Stimulated activated CD4-positive, alpha-beta T cell treated with anti-CD3 and anti-CD28 coated beads, TNF-alpha, amount 100 ng/mL, for 1 hour (primary cell): ENCODE measurements at places on chromosomes 12 and 14.
A peak's percentile ranks its signal among the peaks of the same experiment; 100 is the strongest.

DNA sequence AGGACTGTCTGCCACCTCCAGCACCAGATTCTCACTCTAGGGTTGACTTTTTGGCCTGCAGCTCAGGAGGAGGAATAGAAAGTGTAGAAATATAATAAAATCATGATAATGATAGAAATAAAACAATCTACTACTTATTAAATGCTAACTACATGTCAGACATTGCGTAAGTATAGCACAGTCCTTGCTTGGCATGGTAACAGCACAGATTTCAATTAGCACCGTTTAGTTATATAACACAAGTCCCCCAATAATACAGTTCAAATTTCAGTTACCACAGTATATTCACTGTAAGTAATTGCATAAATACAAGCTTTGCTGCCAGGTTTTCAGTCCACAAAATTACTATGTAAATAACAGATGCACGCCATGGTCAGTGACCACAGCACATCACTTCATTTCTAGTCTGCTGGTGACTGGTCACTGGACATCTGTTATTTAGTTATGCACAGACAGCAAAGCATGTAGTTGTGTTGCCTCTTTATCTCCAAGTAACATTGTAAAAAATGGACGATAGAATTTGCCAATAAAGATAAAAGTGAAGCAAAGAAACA lies 6.5 kb upstream of the GLT8D2 start:
- DNase-seq, result no peak

GRCh38 chr12:113870035-113870434 lies 96.1 kb downstream of the RBM19 start:
- no peak for DNase-seq

DNA sequence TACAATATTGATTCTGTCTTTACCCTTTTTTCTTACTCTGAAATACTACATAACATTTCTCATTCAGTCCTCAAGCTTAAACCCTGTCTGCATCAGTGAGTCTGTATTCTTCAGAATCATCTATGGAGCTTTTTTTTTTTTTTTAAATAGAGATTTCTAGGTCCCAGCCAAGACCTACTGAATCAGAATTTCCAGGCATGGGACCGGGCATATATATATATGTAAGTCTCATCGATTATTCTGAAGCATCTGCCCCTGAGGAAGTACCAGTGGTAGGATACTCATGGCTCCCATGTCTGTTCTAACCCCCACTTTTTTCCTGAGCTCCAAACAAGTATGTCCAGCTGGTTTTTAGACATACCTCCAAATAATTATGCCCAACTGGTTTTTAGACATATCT lies 6.1 kb downstream of the DDX47 start:
- DNase-seq, result no peak

- DNase-seq, result no peak
Observed at GRCh38 chr14:65000898-65001591, 14.3 kb downstream of the FNTB start.

- no peak for DNase-seq
Observed at GRCh38 chr14:96409701-96410100, 17.8 kb downstream of the AK7 start.

GRCh38 chr12:32108787-32109186 lies 2.1 kb downstream of the BICD1 start:
- DNase-seq, result no peak

DNA sequence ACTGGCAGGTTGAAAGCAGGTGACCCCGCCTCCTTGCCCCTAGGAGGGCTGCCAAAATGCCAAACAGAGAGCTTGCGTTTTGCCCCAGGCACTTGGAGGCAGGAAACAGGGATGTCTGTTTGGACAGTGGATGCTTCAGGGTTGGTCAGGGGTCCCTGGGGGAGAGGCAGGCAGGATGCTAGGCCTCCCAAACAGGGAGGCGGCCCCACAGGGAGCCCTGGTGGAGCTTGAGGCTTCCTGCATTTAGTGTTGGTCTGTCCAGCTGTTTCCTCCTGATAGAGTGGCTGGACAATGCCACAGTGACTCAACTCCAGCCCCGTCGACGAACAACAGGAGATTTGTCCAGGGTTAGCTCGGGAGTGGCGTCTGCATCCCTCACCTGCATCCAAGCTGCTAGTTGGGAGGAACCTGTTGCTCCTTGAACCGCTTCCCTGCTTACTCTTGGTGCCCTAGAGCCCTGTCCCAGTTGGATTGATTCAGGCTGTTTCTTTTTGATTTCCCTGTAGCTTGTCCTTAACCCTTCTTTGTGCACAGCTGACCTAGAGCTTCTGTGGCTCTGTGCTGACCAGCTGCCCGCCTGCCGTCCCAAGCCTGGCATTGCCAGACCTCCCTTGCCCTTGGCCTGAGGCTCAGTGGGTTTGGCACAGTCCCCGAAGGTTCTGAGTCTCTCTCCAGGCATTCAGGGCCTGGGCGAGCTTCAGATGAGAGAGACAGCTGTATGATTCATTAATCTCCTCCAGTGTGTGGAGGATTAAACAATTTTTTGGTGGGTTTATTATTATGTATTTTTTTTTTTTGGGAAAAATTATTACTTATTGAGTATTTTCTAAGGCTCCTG lies 45.9 kb downstream of the TSPAN9 start:
- no peak for DNase-seq

- no peak for DNase-seq
Observed at GRCh38 chr14:92994131-92994676, 71.3 kb downstream of the CHGA start.

- DNase-seq, result no peak
Observed at GRCh38 chr12:94856324-94856723, 147.2 kb downstream of the NDUFA12 start.

DNA sequence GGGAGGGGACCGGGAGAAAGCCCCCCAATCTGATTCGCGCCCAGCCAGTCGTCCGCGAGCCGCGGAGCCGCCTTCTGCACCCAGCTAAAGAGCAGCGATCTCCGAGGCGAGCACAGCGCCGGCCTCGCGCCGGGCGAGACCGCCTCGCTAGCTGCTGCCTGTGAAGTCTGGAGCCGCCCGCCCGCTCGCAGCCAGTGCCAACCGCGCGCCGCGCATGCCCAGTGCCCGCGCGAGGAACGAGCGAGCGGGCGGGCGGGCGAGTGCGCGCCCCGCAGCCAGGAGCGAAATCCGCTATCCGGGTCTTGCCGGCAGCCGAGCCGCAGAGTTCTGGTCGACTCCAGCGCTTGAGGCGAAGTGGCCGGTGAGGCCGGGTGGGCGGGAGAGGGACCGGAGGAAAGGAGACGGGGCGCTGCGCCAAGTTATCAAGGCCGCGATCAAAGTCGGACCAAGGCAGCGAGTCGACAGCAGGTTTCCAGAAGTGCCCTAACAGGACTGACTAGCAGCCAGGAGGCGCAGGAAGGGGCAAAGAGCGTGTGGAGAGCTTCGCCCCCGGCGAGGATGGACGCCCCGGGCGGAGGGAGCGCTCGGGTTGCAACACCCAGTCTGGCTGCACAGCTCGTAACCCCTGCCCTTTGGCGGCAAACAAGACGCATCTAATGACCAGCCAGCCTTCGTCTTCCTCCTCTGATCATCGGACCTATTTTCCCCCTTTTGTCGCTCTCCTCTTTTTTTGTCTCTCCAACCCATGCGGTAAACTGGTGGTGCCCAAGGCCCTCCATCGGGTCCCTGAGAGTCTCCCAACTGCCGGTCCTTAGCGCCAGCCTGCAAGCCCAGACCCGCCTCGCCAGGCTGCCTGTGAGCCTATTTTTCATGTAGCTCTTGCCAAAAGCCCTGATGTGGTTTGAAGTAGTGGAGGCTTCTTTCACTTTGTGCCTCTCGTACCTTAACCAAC lies at the start of gene EPS8:
Gene EPS8 (minus strand): TSS at position 169 of the 952 bp plus-strand sequence. CDS start 106,437 bp downstream, outside the sequence.
- DNase-seq, result peak; percentile 78

DNA sequence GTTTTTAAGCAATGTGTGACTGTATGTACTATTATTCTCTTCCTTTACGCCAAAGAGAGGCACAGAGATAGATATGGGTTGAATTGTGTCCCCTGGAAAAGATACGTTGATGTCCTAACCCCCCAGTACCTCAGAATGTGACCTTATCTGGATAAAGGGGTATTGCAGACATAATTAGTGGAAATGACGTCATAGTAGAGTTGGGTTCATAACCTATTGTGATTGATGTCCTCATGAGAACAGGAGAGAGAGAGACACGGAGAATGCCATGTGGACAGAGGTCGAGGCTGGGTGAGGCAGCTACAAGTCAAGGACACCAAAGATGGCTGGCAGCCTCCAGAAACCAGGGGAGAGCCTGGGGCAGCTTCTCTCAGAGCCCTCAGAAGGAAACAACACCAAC lies 376.3 kb downstream of the FUT8 start:
- no peak for DNase-seq

GRCh38 chr12:91180582-91181395 lies 1.8 kb downstream of the DCN start:
- no peak for DNase-seq

GRCh38 chr12:102172436-102172835 lies 25.2 kb downstream of the PMCH start:
- DNase-seq, result no peak

GRCh38 chr14:95561001-95561412 lies 26.2 kb downstream of the GLRX5 start:
- DNase-seq, result peak; percentile 60

- DNase-seq, result no peak
Observed at GRCh38 chr14:55153951-55154350, 24.9 kb downstream of the LGALS3 start.

DNA sequence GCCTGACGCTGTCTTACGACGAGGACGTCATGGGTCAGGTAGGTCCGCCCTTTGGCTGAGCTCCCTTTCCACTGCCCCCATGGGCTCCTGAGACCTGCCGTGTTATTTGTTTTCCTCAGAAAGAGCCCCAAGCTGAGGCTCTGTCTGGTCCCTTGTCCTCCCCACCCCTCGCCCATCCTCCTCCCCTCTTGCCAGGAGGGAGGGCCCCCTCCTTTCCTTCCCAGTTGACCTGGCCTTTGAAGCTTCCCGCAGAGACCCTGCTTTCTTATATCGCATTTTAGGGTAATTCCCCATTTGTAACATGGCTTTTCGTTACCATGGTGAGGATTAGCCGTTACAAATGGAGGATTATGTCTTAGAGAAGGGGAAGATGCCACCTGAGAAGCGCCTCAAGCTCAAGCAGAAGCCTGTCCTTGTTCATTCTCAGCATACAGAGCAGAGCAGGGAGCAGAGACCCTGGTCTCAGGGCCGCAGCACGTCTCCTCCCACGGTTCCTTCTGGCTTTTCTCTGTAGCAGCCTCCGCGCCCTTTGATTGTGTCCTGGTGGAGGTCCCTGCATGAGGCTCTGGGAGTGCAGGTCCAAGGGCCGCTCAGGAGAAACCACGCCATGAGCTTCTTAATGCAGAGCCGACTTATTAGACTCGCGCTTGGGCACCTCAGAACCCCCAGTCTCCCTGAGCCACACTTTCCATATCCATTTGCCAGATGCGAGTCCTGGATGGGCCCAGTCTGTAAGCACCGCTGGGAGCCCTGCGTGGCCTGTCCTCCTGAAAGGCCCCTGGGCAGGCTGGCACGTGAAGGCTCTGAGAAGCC lies 47.2 kb downstream of the UBE3B start:
- DNase-seq, result no peak

GRCh38 chr14:44961554-44962333 lies at the start of the genes KLHL28 and TOGARAM1:
KLHL28 (minus strand) TSS chr14:44961947; CDS start chr14:44945928, 16,019 bp downstream.
TOGARAM1 (plus strand) TSS chr14:44962190; CDS start chr14:44962422, 232 bp downstream.
- DNase-seq, result peak; percentile 90

DNA sequence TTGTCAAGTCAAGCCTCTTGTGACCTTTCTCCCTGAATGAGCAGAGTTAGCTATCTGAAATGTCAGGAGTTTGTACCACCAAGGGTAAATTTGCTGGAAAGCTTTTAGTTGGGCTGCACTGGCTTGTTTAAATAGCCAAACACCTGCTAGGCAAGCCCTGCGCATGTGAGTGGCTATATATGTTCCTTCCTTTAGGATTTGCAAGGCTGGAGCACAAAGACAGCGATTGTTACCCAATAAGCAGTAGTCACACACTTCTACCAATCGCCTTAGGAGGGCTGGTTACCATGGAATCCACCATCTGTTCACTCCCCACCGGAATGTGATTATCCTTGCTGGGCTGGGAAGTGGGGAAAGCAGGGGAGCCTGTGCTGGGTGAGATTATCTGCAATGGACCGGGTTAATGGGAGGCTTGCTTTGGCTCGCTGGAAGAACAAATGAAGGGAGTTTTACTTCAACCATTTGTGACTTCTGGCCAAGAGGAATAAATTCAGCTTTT lies 102.5 kb downstream of the FGD4 start:
- DNase-seq, result no peak
